ENCODE measurements at places on chromosomes 12 and 14.

DNA sequence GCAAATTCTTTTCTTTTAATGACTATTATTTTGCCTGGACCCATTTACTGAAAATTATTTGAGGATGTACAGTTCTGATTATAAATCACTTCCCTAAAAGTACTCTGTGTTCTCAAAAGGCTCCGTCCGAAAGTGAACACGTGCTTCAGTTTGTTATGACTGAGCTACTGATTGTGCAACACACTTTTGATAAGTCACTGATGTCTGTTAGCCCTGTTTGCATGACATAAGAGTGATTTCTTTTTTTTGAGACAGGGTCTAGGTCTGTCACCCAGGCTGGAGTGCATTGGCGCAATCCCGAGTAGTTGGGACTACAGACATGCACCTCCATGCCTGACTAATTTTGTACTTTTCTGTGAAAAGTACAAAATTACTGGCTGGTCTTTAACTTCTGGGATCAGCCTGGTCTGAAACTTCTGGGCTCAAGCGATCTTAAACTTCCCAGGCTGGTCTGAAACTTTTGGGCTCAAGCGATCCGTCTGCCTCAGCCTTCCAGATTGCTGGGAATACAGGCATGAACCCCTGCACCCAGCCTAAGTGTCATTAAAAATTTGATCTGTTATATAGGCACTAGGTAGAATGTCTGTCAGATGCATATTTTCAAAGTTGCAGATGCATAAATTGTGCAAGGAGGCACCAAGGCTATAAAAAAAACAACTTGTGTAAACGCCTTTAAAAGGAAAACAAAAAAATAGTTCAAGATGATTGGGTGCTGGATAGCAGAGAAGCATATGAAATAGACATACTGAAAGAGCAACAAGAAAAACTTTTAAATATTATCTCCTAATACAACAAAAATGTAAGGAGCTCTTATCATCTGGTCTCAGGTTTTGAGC, 111.5 kb downstream of the SRGAP1 start:
- peak; percentile 88 for DNase-seq

GRCh38 chr14:83777516-83777915, 1752.4 kb upstream of the FLRT2 start:
- DNase-seq: no peak

GRCh38 chr12:107583551-107583950, 102.0 kb upstream of the PWP1 start:
- DNase-seq: no peak

- DNase-seq: peak; percentile 71
These were observed 345.0 kb downstream of the CCDC91 start for GRCh38 chr12:28535216-28535615.

DNA sequence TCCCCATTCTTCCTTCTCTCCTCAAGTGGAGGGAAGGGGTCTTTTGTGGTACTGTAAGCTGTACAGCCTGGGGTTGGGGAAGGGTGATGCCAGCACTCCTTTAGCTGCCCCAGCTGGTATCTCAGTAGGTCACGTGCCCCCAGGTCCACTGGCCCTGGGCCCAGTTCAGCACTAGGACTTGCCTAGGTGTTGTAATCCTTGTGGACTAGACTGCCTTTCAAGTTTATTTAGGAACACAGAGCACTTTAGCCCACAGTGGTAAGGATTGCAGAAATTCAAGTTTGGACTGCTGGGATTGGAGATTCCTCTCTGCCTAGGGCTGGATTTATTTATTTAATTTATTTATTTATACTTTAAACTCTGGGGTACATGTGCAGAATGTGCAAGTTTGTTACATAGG, 569.6 kb downstream of the AACS start:
- DNase-seq: no peak

GRCh38 chr14:76673261-76673660, 88.0 kb upstream of the VASH1 start:
- no peak for DNase-seq

DNA sequence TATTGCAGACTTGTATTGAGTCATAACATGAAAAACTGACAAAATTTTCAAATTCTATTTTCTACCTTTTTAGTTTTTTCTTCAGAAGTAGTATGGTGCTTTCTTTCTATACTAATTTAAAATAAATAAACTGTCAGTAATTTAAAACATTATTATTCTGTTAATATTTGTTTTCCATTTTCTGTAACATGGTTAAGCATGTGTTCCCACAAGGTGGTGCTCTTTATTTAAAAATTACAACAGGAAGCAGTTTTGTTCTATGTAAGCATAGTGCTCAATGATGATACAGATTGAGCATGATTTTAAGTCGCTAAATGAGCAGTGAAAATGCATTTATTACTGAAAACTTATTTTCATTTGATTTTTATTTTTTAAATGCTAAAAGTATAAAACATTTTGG, 114.6 kb downstream of the PPFIA2 start:
- DNase-seq: peak; percentile 66

- DNase-seq: peak; percentile 68
These were observed 10.5 kb downstream of the NTF3 start for GRCh38 chr12:5442251-5443006.

DNA sequence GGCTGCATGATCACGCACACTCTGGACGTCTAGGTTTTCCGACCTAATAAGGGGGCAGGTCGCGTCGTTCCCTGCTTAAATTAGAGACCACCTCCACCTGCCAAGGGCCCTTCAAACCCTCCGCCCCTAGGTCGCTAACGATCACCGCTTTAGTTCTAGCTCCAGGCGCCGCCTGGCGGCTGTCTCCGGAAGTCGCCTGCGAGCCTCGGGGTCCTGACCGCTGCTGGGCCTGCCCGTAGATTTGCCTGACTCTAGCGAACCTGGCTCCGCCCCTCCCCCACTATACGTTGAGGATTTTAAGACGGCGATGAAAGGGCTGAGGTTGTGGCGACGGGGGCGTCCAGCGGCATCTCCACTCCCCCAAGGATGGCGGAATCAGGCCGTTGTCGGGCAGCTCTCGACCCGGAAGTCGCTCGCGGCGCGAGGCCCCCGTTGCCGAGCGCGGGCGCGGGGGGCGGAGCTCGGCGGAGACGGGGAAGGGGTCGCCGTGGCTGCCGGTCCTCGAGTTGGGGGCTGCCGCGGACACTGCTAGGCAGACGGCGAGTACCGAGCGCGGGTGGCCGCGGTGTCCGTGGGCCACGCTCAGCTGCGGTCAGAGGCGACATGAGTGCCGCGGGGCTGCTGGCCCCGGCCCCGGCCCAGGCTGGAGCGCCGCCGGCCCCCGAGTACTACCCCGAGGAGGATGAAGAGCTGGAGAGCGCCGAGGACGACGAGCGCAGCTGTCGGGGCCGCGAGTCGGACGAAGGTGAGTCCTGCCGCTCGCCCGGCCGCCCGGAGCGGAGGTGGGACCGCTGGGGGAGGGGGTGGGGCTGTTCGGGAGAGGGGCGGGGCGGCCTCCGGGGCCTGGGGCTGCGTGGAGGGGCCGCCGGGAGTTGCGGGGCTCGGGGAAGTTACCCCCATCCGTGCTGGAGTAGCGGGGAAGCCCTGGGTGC, at the start of gene SUDS3:
SUDS3 (plus strand) TSS at position 467 of the 932 bp plus-strand sequence; CDS start at position 604, 137 bp downstream.
- DNase-seq: peak; percentile 81
